Amniotic stem cell (primary cell): ENCODE measurements at places on chromosomes 13 and 19.

DNA sequence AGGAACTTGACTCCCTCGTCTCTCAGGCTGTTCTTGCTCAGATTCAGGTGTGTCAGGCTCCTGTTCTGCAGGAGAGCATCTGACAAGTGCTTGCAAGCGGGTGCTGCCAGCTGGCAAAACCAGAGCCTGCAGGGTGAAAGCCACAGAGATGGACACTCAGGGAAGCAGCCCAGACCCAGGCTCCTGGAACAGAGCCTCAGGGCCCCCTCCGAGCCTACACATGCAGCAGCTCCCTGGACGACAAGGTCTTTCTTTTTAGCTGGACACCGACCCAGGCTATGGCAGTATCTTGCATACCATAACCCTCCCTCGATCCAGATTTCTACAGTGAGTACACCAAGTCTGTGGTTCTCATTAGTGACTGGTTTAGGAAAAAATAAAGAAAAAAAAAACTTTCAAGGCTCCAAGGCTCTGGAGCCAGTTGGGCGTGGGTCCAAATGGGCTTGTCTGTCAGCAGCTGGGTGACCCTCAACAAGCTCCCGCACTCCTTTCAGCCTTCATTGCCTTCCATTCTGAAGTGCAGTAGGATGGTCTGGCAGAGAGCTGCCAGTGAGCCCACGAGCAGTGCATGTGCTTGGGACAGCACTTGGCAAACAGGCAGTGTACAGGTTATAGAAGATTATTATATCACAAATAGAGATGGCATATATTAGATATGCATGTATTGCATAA is 29.9 kb downstream of the NLRP13 start:
- DNase-seq = no peak

DNA sequence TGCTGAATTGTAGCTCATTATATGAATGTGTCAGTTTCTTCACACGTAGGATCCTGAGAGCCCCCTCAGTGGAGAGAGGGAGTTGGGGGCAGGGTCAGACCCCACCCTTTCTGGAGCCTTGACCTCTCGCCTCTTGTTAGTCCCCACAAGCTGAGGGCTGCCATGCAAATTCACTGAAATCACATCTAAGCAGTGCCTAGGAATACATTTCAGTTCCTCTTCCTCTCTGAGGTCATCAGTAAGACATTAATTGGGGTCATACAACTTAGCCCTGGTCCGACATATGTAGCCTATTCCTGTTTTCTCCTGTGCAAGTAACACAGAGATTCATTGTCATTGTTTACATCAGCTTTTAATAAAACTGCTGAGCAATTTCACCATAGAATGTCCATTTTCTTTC is 30.0 kb downstream of the MYO9B start:
- no peak for DNase-seq

GRCh38 chr19:5215431-5215830 is 125.2 kb downstream of the PTPRS start:
- no peak for DNase-seq

GRCh38 chr13:112854321-112854720 is 114.7 kb upstream of the MCF2L start:
- no peak for DNase-seq

DNA sequence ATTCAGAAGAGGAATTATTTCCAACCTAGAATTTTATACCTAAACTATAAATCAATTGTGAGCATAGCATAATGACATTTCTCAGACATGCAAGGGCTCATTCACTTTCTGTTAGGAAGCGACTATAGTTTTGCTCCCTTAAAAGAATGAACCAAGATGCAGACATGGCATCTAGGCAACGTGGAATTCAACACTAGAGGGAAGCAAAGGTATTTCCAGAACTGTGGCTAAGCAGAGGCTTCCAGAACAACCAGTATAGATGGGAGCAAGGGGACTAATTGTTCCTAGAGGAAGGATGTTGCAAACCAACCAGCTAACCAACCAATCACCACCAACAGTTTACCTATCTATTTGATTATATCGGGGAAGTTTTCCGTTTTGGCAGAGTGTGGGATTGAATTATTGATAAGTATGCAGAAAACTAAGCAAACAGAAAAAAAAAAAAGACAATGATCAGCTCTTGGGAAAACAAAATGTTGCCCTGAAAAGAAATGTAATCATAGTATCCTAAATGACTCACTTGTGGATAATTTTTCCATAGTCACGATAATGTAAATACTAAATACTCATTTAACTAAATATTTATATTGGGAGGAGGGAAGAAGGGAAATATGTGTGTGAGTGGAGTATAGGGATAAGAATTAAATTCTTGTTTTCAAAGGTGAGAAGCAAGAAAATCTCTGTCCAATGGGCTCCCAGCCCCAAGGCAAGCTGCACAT is 21.1 kb downstream of the ARL11 start:
- no peak for DNase-seq

DNA sequence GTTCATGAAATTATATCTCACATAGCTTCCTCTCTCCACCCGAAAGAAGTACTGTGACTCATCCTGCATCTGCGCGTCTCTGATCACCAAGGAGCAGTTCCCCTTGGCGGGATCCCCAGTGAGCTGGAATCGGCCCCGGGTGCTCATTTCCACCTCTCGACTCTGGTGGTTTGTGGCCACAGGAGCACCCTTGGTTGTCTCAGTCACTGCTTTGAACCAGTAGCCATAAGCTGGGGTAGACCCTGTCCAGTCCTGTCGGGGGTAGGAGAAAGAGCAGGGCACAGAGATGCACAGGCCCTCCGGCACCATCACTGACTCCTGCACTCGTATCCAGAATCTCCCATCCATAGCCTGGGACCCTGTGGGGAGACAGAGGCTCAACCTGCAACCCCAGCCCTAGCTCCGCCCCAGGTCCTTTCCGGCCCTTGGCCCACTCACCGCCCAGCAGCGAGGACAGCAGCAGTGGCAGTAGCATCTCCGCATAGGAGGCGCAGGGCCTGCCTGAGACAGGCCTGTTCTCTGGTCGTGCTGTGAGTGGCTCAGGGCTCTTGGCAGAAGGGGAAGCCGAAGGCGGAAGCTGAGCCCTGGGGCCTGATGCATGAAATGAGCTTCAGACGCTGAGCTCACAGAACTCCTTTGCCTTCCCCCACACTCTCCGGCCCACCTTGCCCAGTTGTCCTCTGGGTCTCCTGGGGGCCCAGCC is at the start of gene SIGLEC10:
Gene SIGLEC10, minus strand, starts transcription at position 536 of the 703 bp plus-strand sequence. Its CDS starts 61 bp downstream, at position 475.
- DNase-seq = no peak

DNA sequence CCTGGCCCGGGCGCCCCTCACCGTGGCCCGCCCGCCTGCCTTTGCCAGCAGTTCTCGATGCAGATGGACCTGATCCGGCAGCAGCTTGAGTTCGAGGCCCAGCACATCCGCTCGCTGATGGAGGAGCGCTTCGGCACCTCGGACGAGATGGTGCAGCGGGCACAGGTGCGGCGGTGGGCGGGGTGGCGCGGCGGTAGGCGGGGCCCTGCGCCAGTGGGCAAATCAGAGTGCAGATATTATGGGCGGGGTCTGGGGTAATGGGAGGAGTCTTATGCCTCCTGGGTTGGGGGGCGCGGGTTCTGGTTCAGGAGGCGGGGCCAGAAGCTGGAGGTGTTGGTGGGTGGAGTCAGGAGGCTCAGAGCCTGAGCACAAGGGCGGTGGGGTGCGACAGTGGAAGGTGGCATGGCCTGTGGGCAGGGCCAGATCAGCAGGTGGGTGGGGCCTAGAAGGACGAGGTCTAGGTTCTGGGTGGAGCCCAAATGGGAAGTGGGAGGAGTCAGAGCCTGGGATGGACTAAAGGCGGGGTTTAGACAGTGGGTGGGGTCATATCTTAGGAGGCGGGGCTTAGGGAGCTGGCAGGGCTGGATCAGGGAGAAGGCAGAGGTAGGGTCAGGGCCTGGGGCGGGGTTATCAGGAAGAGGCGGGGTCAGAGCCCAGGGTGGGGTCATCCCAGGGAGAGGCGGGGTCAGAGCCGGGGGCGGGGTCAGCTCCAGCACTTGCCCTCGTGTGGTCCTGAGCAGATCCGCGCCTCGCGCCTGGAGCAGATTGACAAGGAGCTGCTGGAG is 5.6 kb downstream of the APC2 start:
- DNase-seq = no peak

DNA sequence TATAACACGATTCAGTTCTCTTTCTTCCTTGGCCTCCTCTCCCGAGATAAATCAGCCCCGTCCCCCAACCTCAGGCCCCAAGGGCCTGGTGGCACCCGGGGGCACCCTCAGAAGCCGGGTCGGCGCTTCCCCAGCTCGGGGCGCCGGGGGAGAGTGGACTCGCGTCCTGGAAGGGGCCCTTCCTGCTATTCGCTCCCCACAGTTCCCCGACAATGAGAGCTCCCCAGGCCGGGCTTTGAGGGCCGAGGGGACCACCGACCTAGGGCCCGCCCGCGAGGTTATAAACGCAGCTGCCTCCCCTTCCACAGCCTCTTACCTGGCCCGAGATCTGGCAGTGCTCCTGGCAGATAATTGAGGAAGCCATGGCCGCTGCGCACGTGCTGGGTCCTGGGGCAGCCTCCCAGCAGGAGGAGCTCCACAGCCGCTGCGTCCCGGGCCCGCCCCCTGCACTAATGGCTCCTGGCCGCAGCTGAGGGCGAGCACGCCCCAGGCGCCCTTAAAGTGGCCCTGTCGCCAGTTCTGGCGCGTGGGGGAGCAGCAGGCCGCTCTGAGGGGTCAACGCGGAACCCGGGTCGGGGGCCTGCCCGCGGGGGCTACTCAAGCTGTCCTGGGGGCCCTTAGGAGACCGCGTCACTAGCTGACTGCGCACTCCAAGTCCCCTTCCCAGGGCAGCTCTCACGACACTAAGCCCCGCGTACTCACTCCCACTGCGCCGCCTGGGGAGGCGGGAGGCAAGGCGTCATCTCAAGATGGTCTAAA is at the start of gene SOHLH2:
Gene SOHLH2, minus strand, starts transcription at position 394 of the 759 bp plus-strand sequence. Its CDS starts 30 bp downstream, at position 364.
- DNase-seq = no peak

DNA sequence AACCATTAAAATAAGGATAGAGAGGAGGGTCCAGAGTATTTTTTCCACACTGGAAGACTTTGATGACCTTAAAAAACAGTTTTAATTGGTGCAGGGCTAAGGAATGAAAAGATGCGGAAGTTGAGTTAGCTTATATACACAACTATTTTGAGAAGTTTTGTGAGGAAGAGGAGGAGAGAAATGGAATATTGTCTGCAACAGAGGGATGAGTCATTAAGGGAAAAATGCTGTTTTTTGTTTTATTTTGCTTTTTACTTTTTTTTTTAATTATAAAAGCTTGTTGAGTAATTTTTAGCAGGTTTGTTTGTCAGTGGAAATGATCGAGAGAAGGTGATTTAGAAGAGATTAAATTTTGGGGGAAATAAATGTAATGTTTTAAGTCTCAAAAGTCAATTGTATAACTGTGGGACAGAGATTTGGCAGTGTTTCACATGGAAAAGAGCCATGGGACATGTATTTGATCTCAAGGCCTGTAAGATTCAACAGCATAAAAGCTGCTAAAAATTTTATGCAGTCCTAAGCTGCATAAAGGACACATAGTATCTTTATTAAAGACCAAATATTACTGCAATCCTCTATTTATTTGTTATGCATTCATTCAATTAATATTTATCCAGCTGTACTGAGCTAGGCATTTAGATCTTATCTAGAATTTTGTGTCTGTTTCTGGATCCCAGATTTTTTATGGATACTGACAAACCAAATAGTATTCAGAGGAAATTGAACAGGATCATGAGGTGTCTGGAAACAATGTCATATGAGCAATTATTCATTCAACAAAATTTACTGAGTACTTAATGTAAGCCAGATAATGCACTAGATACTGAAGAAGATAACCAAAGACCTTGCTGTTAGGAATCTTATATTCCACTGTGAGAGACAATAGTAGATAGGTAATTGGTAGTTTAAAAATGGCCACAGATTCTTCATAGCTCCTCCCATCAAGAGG is 72.7 kb downstream of the DNAJC15 start:
- no peak for DNase-seq
